Daoy (cell line): ENCODE measurements at places on chromosomes 1 and 21. TPM values are rescaled to one million over a fixed set of nuclear protein-coding genes. Genes with fewer than 3 reads are reported as not detected.

Gene NCAM2
- 2.6 TPM in 1 of 2 replicates, not detected in the other for total RNA-seq

Gene CD1E
- total RNA-seq, result not detected in 2 replicates

Gene TLCD4
- total RNA-seq, result 5.7 and 7.6 TPM in 2 replicates

Gene ADGRL2
- 18.0 and 20.3 TPM in 2 replicates for total RNA-seq

Gene SYT14
- total RNA-seq, result 6.0 and 8.0 TPM in 2 replicates

Gene ACTRT2
- total RNA-seq, result not detected in 2 replicates

Gene TCEA3
- total RNA-seq, result 1.7 and 4.3 TPM in 2 replicates

Gene SERBP1
- 712 and 805 TPM in 2 replicates for total RNA-seq

DNA sequence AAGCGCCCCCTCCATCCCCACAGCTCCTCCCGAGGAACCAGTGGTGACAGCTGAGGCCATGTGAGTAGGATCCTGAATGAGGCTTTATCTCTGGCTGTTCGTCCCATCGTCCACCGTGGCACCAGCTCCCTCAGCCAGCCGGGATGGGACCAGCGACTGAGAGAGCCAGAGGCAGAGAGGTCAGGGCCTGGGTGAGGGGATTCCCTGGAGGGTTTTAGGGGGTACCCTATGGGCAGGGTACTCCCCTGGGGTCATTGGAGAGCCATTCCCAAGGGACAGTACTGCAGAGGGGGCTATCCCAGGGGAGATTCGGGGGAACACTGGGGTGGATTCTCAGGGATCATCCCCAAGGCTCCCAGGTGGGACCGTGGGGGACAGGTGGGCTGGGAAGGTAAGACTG is 2.4 kb downstream of the TMEM125 start:
- DNase-seq, result no peak

DNA sequence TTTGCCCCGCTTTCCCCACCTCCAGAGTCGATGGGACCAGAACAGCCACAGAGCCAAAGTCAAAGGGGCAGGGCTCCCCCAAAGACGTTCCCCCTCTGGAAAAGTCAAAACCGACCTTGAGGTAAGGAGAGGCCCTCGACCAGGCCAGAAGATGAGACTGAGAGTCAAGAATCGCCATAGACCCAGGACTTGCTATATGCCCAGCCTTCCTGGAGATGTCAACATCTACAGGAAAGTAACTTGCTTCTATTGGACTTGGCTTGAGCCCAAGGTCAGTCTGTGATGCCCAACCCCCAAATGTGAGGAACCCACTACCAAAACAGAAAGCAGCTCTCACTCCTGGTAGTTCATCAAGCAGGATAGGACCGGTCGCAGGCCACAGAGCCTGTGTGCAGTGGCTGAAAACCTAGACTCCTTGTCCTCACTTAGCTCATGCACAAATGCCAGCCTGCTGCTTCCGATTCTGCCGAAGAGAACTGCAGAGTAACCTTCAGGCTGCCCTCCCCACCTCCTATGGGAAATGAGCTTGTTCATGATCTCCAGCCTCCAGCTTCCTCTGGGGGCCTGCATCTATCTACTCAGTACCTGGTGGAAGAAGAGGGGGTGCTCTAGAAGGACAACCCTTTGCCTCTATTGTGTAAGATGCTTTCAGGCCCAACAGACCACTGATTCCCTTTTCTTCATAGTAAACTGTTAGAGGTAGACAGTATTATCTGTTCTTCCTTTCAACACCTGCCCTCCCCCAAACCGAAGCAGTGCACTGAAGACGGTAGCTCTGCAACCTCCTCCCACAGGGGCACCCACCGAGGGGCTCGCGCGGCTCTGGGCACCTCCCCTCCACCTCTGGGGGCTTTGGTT is 1.4 kb downstream of the ACOT7 start:
- DNase-seq, result peak; percentile 34

DNA sequence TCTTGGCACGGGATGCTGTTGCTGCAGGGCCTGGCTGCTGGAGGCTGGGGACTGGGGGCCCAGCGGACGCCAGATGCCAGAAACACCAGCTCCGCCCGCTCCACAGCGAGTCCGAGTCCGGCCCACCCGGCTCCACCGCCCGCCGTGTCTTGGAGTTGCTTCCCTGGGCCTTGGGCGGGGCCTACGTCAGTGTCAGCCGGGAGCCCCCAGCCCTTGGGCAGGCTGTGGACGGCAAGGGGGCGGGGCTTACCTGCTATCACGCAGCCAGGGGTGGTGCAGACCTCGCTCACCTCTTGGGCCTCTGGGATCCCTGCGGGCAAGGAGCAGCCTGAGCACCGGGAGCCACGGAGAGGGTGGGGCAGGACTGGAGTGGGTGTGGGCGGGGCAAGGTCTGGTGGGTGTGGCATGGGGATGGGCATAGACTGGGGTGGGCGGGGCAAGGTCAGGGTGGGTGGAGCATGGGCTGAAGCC is 21.8 kb downstream of the MMEL1 start:
- DNase-seq, result peak; percentile 38

GRCh38 chr1:69836971-69837636 is 269.4 kb downstream of the LRRC7 start:
- no peak for DNase-seq

GRCh38 chr1:54112705-54113368 is 40.0 kb downstream of the CDCP2 start:
- no peak for DNase-seq

DNA sequence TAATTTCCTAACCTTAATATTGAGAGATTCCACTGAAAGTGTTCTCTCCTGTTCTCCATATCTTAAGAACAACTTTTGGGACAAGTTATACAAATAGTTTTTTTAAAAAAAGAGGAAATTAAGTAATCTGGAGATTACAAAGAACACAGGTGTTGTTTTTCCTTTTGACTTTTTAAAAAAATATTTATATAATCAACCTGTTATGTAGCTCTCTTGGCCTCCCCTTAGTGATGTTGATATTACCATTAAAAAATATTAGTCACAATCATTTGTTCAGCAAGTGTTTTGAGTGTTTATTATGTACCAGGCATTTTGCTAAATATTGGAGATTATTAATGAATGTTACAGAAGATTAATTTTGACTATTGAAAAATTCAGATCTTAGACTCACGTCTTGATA is 8.1 kb downstream of the MAN1A2 start:
- no peak for DNase-seq

DNA sequence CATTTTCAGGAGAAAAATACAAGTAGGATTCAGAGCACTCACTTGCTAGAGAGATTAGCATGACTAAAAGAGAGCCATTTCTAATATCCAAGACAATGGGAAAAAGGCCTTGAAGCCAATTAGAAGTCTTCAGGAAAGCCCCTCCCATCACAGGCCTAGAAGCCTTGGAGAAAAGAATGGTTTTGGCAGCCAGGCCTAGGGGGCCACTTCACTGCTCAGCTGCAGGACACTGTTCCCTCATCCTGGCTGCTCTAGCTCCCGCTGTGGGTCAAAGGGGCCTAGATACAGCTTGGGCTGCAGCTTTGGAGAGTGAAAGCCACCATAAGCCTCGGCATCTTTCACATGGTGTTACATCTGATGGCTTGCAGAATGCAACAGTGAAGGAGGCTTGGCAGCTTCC is 62.8 kb downstream of the RGS4 start:
- DNase-seq, result no peak

DNA sequence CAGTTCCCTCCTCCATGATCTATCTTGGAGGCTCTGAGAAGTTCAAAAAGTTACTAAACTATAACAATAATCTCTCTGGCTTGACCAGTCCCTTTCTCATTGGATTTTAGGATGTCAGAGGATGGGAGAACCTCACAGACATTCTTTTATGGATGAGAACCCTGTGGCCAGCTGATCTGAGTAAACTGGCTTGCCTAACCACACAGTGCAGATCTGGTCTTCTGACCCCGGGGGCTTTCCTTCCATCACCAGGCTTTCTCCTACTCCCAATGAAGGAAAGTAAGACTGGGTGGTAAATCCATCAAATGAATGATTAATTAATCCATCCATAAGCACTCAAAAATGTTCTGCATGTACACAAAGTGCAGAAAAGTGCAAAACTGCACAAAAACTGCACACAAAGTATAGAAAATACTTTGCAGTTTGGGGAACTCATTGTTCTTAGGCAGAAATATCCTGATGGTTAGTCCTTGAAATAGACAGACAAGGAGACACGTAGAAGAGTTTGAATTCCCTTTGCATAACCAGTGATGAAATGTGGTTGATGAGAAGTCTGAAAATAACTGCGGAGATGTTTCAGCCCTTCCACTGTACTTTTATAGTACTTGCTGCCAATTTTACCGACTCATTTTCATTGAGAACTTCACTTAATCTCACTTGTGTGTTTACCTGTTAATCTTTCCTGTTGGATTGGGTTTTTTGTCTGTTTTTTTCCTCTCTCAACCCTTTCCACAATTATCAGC is 2.5 kb upstream of the F3 start:
- DNase-seq, result no peak

DNA sequence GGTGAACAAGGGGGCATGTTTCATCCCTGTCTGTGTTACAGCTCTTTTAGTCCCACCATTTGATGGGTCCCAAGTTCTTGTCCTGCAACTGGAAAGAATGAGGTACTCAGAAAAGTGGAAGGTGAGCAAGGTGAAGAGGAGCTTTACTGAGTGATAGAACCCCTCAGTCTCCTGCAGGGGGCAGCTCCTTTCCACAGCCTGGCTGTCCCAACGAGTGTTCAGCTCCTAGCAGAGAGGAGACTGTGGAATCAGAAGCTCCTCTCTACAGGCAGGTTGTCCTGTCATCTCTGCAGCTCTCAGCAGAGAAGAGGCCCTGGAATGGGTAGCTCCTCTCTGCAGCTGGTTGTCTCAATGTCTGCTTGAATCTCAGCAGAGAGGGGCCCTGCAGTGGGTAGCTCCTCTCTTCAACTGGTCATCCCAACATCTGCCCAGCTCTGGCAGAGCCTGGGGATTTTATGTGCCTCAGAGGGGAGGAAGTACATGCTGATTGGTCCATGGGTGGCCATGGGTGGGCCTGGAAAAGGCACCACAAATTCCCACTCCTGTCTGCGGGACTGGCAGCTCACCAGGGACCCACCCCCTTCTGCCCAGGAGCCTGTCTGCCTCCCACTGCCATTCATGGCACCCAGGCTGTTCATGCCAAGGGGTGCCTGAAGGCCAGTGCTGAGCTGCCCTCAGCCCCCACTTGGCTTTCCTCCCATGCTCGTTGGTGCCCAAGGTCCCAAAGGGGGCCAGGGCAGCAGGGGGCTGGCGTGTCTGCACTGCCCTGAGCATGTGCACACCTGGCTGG is 25.7 kb downstream of the LDLRAD1 start:
- no peak for DNase-seq

DNA sequence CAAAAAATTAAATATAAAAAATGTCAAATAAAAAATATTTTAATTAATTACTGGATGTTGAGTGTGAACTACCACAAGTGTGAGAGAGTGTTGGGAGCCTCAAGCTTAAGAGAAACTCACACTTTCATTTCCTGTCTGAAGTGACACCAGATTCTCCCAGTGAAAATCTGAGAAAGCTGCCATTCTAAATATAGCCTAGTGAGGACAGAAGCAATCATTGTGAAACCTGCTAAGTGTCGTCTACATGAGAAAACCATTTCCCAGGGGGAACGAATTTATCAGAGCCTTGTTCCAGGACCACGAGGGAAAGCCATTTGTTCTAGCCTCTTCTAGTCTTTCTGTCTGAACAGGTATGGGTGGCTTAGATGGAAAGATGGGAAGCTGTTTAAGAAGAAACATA is 329.3 kb upstream of the PRMT6 start:
- no peak for DNase-seq

- DNase-seq, result no peak
Measured at GRCh38 chr1:18997508-18997907, 41.0 kb upstream of the IFFO2 start.

- peak; percentile 69 for DNase-seq
Measured at GRCh38 chr21:41926117-41926806, 27.6 kb downstream of the C2CD2 start.

GRCh38 chr1:232579466-232579865 is 50.5 kb downstream of the SIPA1L2 start:
- DNase-seq, result no peak

- peak; percentile 78 for DNase-seq
Measured at GRCh38 chr1:34984793-34985608, at the start of gene TMEM35B. TMEM35B (minus strand) TSS chr1:34985347; CDS start chr1:34985305, 42 bp downstream.

- DNase-seq, result peak; percentile 45
Measured at GRCh38 chr1:116943438-116943837, 33.7 kb downstream of the PTGFRN start.

DNA sequence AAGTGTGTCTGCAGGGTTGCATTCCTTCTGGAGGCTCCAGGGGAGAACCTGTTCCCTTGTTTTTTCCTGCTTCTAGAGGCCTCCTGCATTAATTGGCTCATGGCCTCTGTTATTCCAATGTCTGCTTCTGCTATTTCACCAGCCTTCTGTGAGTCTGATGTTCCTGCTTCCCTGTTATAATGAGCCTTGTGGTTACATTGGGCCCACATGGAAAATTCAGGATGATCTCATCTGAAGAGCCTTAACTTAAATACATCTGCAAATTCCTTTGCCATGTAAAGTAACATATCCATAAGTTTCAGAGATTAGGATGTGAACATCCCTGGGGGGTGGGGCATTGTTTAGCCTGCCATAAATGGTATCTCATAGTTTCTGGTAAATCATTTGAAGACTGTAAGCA is 181.1 kb downstream of the RWDD3 start:
- no peak for DNase-seq

DNA sequence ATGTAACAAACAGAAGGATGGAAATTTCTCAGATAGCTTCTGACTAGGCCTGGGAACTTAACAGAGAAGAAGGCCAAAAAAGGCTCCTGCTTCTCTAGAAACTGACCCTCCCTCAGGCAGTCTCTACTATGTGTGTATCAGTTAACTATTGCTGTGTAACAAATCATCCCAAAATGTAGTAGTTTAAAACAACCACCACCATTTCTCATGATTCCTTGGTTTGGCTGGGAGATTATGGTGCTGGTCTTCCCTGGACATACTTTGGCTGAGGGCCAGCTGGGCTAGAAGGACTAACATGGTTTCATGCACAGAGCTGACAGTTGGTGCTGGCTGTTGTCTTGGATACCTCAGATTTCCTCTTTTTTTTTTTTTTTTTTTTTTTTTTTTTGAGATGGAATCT is 26.2 kb upstream of the CNN3 start:
- DNase-seq, result no peak

DNA sequence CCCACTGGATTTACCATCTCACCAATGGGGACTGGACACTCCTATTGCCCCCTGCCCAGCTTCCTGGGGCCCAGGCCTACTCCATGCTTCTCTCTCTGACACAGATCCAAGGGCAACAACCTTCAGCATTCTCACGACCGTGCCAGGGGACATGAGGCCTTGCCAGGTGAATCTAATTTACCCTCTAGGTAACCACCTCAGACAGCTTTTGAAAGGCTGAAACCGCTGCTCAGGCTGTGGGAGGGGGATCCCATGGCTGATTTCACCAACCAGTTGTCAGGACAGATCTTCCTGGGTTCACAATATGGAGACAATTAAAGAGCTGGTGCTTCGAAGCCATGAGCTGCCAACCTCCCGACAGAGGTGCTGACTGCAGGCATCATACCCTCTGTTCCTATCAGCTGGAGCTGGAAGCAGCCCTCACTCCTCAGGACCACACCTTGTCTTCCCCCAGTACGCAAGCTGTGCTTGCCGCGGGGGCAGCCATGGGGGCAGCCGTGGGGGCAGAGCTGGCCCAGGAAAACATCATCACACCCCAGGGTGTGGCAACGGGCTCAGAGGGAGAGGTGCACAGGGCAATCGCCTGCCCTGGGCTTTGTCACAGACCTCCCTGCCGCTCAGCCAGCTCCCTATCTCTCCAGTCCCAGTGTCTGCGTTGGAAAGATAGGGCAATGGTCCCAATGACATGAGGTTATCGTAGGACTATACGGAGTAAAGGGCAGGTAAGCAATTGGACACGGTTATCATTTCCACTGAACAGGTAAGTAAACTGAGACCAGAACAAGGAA is 120.2 kb downstream of the DMRTB1 start:
- no peak for DNase-seq

GRCh38 chr1:99266726-99267125 is 2.4 kb downstream of the PLPPR4 start:
- no peak for DNase-seq
